ENCODE measurements at places on chromosomes 11 and 22.
A peak's percentile ranks its signal among the peaks of the same experiment; 100 is the strongest.

DNA sequence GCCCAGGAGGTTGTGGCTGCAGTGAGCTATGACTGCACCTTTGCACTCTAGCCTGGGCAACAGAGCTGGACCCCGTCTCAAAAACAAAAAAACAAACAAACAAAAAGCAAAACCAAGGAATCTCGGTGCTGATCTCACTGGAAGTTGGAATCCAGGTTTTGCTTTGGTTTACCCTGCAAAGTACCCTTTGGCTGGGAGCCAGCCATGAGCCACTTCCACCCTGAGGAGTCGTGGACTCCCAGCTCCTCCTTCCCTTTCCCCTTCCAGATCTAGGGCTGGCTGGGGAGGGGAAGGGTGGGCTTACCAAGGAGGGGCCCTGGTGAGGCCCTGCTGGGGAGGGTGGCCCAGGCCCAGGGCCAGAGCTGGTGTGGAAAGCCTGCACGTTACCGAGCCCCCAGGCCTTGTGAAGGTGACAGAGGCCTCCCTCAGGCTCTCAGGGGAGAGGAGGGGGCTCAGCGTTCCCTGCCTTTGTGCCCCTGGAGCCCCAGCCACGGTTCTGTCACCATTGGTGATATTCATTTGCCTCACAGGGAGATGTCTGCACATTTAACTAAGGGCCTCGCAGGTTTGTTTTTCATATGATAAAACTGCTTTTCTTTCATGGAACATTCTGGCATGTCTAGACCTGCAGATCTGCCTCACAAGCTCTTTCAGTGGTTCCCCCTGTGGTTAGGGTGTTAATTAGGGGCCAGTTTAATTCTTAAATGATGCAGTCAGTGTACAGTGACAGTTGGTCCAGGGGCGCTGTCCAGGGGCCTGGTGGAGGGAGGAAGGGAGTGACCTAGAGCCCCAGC is 29.0 kb downstream of the FBLN1 start:
- DNase-seq: no peak

DNA sequence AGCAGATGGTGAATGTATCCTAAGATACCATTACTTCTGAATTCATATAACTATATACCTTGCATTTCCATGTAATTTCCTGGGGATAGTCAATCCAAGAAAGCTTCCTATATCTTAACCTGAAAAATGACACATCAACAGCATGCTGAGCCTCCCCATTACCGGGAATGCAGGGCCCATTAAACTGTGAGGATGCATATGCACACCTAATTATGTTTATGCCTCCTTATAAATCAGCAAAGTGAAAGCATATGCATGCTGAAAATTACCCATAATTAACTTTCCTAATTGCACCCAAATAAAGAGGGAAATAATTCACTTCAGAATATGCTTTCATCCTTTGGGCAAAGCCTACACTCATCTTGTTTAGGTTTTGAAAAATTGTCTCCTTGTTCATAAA is 663.0 kb downstream of the KCNA4 start:
- no peak for DNase-seq

DNA sequence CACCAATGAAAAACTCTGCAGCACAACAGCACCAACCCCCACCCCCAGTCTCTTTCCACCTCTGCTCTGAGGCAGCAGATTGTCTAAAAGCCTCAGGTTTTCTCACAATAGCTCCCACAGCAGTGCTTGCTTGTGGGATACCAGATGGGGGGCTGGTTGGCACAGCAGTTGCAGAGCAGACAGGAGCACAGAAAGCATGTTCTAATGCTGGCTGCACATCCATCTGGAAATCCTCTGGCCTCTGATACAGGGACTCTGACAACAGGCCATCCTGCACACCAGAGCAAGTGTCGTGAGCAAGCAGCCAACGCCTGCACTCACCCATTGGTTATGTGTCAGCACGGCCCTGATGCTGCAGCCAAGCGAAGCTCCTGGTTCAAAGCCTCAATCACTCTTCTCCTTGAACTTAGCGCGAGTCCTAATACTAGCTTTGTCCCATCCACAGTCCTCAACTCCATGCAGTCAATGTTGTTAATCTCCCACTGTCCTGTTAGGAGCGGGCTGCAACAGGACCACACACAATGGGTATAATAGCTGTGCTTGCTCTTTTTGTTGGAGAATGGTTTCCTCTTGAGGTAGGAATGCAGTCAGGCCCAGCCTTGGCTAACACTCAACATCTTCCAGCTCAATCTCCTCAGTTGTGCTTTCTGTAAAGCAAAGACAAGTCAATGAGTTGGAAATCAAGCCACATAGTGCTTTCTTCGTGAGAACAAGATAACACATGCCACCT is 30.3 kb downstream of the VSTM5 start:
- DNase-seq: no peak

DNA sequence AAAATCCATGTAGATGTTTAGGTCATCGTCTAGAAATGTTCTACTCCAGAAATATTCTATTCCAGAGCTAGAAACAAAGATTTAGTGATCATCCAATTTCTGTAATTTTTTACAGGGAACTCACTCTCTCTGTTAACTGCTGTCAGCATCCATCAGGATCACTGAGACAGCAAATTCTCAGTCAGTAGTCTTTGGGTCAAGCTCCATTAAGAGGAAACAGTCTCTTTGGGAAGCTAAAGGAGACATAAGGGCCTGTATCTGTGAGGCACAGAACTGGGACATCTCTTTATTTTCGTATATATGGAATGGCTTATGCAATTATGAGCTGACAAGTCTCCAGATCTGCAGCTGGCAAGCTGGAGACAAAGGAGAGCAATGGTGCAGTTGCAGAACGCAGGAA is 48.3 kb downstream of the PIK3C2A start:
- DNase-seq: no peak

GRCh38 chr11:126029805-126030204 is 32.9 kb downstream of the CDON start:
- DNase-seq: no peak

DNA sequence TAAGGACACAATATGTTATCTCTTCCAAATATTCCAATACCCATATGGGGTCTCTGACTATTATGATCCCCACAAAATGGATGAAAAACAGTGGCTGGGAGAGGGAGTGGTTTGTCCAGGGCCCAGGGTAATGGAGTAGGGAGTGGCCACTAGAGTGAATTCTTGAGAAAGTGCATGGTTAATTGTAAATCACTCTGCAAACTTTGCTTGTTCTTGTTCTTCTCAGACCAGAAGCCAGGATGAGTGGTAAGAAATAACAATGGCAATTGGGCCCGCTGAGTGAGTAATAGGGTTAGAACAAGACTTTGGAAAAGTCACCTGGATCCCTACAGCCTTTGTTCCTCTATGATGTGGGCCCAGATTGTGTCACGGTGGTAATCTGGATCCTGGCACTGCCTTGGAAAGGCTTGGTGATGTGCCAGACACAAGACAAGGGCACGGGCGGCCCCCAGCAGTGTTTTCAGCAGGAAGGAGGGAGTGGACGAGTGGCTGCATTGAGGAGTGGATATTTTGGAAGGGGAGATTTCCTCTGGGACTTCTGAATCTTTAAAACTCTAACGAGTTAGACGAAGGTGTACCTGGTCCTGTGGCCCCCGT is 18.2 kb upstream of the KIRREL3 start:
- DNase-seq: no peak

GRCh38 chr11:17607083-17607429 is 60.0 kb downstream of the OTOG start:
- no peak for DNase-seq

GRCh38 chr22:17952273-17952801 is 72.0 kb downstream of the MICAL3 start:
- DNase-seq: peak; percentile 22
